ENCODE measurements at places on chromosomes 6 and 20.

DNA sequence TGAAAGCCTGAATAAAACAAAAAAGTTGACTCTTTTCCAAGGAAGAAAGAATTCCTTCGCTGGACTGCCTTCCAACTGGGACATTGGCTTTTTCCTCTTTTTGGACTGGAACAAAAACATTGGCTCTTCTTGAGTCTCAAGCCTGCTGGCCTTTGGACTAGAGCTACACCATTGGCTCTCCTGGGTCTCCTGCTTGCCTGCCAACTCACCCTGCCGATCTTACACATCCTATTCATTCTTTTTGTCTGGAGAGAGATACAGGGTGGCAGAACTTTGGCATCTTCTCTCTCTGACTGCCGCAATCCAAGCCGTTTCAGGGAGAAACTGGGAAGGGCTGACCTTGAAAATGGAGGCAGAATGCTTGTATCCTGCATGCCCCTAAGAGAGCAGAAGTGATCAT lies 20.2 kb downstream of the DDO start:
- no peak for DNase-seq

GRCh38 chr6:35686873-35687555 lies 1.7 kb downstream of the FKBP5 start:
- no peak for DNase-seq

DNA sequence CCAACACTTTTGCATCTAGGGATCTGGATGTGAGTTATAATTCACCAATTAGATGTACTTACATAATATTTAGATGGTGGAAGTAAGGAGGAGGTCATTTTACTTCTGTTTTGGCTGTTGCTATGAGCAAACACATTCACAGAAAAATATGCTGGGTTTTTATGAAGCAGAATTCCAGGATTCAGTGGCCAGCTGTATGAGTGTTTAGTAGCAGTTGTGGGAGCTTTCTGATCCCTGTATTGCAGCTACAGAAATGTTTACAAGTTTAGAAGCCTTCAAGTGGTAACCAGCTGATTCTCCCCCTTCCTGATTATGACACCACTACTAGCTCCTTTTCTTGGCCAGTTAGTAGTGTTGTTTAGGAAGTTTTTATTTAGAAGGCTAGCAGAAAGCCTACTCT lies 177.0 kb downstream of the TENT5A start:
- DNase-seq, result no peak

DNA sequence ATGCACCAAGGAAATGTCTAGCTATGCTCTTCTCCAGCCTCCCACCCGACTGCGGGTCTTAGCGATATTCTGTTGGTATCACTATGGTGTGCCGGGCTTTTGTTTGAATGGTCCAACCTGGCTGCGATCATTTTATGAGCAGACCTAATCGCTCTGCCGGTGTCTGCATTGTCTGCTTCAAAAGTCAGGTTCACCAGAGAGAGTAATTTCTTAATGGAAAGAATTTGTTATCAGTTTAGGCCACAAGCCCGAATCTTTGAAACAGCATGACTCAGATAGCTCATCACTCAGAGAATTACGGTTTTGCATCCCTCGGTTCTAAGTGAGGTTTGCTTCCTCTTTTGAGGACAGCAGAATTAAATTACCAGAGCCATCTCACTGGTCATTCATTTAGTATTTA lies 521.0 kb upstream of the ARID1B start:
- no peak for DNase-seq

GRCh38 chr6:41162687-41163418 lies at the start of gene TREM2:
Gene TREM2, minus strand, starts transcription at chr6:41163116. Its CDS starts 34 bp downstream, at chr6:41163082.
- no peak for DNase-seq

GRCh38 chr20:10902576-10903282 lies 228.9 kb upstream of the JAG1 start:
- DNase-seq, result no peak

DNA sequence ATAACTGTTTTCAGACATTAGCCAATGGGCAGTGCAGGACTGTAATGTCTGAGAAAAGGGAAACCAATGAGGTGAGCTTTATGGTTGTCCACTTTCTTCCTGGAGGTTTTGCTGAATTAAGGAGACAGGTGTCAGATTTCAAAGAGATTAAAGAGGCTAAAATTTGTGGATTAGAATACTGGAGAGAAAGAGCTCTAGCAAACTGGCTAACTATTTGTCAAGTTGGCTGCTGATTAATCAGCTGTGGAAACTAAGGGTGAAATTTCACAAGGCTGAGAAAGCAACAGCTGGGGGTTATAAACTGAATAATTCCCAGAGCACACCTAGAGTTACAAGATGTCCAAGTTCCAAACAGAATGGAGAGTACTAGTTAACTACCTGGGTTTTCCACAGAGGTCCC lies 198.9 kb downstream of the TBC1D32 start:
- DNase-seq, result no peak

- DNase-seq, result no peak
These were observed 129.3 kb upstream of the STMND1 start for GRCh38 chr6:16972535-16972934.

GRCh38 chr6:105087571-105088211 lies 92.1 kb downstream of the POPDC3 start:
- peak; percentile 2 for DNase-seq

DNA sequence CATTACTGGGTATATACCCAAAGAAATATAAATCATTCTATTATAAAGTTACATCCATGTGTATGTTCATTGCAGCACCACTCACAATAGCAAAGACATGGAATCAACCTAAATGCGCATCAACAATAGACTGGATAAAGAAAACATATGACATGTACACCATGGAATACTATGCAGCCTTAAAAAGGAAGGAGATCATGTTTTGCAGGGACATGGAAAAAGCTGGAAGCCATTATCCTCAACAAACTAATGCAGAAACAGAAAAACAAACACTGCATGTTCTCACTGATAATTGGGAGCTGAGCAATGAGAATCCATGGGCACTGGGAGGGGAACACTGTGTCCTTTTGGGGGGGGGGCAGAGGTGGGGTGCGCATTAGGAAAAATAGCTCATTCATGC lies 50.9 kb upstream of the HLA-G start:
- DNase-seq, result no peak

DNA sequence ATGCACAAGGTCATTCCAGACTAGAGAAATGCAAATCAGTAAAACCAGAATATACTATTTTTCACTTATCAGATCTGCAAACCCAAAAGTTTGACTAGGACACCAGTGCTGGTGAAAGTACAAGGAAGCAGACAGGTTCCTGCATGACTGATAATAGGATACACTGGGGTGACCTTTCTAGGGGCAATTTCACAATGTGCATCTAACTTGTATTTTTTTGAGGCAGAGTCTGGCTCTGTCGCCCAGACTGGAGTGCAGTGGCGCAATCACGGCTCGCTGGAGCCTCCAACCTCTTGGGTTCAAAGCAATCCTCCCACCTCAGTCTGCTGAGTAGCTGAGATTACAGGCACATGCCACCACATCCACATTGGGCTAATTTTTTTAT lies 11.4 kb downstream of the COMMD7 start:
- DNase-seq, result no peak

- DNase-seq, result no peak
These were observed 34.7 kb upstream of the SYNJ2 start for GRCh38 chr6:157946865-157947532.

DNA sequence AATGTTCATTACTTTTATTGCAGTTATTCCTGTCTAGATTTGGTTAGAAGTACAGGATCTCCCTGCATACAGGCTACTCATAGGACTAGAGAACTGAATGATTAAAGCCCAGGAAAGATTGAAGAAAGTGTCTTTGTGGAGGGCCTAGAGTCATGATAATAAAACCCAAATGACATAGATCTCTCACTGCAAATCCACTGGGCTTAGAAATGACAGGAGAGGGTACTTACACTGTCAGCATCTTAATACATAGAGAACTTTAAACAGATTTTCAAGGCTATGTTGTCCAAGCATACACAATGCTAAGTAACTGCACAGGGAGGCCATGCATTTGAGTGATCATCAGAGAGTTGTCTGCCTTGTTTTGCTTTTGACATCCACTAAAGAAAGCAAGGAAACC lies 383.8 kb upstream of the MAP3K7 start:
- DNase-seq, result no peak

GRCh38 chr6:113394216-113394615 lies 462.9 kb upstream of the MARCKS start:
- DNase-seq, result no peak

All from stimulated activated CD4-positive, alpha-beta T cell treated with anti-CD3 and anti-CD28 coated beads, Interleukin-1b, Interleukin-23, amount 100 ng/mL, for 1 hour (primary cell).